ENCODE measurements at places on chromosomes 3 and 15.

GRCh38 chr3:124845406-124845805 is 41.8 kb downstream of the ITGB5 start:
- peak; percentile 90 for DNase-seq

- DNase-seq, result no peak
Measured at GRCh38 chr15:91335702-91336101, 235.6 kb downstream of the SV2B start.

DNA sequence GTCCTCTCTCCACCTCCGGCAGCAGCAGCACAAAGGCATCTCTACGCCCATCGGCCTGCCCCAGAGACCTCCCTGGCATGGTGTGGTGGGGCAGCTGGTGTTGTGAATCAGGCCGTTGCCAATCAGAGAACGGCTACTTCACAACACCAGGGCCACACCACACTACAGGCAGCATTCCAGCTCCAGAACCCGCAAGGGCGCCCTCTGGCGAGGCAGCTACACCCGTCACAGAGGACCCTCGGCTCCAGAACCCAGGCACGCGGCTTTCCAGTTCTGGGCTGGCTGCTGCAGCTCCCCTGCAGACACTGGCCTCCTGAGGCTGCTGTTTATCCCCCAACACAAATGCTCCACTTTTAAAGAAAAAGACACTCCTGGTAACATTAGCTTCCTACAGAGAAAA is 127.5 kb upstream of the TOPAZ1 start:
- DNase-seq, result no peak

DNA sequence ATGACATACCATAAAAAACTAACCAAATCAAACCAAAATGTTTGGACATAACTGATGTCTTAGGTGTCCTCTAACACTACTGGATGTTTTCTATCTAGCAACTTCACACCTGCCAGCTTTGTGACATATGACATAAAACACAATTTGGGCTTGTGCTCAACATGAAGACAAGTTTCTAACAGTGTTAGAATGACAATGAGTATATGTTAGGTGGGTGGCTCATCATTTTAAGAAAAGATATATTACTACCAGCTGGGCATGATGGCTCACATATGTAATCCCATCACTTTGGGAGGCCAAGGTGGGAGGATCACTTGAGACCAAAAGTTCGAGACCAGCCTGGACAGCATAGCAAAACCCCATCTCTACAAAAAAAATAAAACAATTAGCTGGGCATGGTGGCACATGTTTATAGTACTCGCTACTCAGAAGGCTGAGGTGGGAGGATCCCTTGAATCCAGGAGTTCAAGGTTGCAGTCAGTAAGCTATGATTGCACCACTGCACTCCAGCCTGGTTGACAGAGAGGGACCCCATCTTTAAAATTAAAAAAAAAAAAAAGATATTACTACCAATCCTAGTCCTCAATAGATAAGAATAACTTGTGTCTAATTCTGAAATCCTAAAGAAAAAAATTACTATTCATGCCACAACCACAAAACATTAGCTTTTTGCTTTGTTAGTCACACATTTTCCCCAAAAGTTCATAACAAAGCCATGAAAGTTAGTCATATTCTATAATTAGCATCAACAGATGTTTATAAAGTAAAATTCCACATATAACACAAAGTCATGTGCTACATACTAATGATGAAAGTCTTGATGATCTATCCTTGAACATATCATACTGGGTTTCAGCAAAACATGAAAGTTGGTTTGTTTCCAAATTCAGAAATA is 59.9 kb downstream of the LRRFIP2 start:
- DNase-seq, result peak; percentile 82

- DNase-seq, result no peak
Measured at GRCh38 chr3:50592568-50592967, 19.0 kb downstream of the CISH start.

DNA sequence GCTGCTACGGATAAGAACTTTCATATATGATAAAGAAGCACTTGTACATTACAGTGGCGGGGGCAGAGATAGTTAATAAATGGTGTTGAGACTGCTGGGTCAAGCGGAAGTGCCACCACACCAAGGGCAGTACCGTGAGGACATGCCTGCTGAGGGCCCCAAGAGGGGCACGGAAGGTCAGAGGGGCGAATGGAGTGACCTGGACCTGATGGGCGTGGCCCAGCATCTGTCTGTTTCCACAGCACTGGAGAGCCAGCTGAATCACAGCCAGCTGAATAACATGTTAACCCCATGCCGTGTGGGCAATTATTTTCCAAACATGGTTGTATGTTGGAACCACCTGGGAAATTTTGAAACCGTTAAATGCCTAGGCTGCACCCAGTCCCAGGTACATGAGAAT is 37.2 kb downstream of the ANKDD1A start:
- no peak for DNase-seq

GRCh38 chr3:26596335-26596734 is 26.2 kb upstream of the LRRC3B start:
- DNase-seq, result no peak

- no peak for DNase-seq
Measured at GRCh38 chr15:77839970-77840905, 207.5 kb upstream of the LINGO1 start.

- DNase-seq, result no peak
Measured at GRCh38 chr3:143826296-143826695, 22.0 kb downstream of the SLC9A9 start.

GRCh38 chr3:67901681-67902080 is 247.3 kb upstream of the SUCLG2 start:
- no peak for DNase-seq

DNA sequence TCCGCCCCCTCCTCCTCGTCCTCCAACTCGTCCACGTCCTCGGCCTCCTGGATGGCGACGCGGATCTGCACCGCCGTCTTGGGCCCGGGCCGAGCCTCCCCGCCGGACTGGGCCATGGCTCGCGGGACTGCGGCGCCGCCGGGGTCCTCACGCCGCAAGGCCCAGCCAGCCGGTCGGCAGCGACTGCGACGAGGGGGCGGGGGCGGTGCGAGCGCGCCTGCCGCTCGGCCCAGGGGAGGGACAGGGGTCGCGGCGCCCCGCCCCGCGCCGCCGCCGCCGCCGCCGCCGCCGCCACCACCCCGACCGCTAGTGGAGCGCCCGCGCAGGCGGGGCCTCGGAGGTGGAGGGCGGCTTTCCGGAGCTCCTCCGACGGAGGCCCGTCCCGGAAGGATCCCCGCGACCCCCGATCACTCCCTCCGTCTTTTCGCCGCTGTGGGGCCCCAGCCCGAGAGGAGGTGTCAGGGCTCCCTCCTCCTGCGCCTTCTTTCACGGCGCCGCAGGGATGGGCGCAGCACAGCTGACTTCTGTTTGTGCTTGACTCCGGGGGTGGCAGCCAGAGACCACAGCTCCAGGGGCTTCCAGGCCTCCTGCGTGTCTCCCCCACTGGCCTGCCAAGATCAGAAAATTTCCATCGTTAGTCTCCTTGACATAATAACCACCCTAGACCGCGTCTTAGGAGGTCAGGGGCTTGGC is at the start of gene LARP6:
TSS of gene LARP6 (minus strand) at position 185 of the 693 bp plus-strand sequence. CDS start at position 116, 69 bp downstream.
- DNase-seq, result no peak

- DNase-seq, result no peak
Measured at GRCh38 chr15:36924034-36924433, 176.3 kb downstream of the MEIS2 start.

DNA sequence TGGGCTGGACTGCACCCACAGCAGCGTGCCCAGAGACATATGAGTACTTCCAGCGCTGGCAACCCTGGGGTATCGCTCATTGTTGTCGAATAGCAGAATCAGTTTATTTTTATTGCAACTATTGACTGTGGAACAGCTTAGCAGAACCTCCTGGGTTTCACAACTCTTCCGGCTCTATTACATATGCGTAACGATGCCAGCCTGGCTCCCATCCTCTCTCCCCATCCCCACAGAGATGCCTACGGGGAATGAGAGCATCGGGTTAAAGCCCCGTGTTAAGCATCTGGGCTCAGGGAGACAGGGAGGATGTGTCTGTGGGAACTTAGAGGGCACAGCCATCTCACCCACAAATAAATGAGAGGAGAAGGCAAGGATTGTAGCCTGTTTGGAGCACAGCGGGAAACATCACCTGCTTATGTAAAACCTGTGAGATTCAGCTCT is 76.6 kb upstream of the DLG1 start:
- no peak for DNase-seq

GRCh38 chr15:88904624-88905327 is 8.4 kb downstream of the MFGE8 start:
- DNase-seq, result peak; percentile 33

GRCh38 chr15:27486051-27486450 is 515.1 kb downstream of the GABRG3 start:
- no peak for DNase-seq

GRCh38 chr3:188661806-188662205 is 507.8 kb downstream of the LPP start:
- no peak for DNase-seq

DNA sequence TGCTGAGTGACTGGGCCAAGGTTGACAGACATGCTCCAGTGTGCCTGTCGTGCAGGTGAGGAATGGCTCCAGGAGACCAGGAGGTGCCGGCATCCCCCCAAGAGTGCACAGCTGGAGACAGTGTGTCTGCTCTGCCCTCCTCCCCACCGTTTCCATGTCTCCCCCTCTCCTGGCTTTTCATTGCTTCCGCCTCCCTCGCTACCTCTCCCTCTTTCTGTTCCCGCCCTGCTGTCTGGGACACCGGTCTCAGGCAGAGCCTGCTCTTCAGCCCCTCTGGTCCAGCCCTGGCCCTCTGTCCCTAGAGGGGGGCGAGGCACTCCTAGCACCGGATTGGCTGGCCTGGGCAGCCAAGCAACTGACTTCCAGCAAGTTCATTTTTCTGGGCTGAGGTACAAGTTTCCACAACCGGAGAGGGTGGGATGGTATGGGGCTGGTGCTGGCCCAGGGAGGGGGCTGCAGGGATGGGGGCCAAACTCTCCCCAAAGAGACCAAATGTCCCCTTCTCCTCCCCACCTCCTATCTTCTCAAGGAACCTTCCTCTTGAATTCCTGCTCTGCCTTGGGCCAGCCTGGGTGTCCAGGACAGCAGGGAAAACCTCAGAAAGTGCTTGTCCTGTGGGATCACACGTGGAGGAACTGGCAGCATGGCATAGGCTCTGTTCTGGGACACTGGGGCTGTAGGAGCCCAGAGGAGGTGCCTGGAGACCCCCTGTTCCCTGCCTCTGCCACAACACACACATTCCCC is 32.6 kb downstream of the PRKCD start:
- DNase-seq, result no peak

DNA sequence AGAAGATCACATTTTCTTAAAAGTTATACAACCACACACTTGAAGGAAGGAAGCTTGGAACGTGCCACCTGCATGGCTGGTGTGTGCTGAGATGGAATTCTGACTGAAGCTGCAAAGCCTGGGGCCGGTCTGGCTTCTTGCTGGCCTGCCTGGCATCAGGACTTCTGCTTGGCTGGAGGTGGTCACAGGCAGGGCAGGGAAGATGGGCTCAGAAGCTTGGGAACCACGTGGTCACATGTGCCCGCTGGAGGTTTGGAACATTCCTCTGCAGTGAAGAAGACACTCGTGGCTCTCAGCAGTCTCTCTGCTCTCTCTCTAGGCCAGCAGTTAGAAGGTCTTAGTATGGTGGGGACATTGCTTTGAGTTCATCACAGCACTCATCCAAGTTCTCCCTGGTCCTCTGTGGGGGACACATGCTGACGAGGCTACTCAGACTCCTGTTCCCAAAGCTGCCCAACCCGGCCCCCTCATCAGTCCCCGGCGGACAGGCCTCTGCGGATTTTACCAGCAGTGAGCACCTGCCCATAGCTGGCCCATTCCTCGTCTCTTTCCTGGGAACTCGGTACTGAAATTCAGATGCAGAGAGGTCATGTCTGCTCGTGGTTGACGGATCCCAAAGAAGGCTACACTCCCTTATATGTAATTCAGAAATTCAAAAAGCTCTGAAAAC is 229.0 kb downstream of the ADAMTS17 start:
- no peak for DNase-seq

GRCh38 chr3:171249245-171249644 is 211.0 kb downstream of the TNIK start:
- DNase-seq, result no peak

GRCh38 chr3:105938101-105938500 is 69.3 kb upstream of the CBLB start:
- DNase-seq, result peak; percentile 44

DNA sequence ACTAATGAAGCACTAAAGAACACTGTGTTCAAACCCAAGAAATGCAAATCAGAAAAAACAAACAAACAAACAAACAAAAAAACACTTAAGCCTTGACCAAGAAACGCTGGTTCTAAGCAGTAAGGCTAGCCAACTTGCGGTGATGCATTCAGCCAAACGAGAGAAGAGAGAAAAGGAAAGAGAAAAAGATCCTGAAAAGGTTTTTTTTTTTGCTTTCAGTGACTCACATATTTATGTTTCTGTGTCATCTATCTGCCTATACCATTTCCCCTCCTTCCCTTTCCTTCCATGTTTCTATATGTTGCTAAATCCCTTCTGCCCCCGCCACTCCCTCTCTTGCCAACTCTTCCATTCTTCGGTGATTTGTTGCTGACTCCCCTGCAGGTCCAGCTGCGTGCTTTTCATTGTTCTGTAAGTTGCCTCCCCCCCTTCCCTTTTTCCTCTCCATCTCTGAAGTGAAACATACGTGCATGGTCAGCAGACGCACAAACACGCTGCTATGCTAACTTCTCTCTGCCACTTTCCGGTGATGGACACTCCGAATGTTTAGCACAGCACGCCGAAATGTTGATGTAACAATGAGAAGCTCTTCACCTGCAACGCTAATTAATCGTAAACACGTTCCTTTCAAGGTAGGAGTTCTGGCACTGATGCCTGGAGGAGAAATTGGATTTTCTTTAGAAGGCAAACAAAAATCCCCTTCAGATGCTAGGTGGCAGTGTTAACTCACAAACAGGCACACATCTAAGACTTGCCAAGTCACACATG is 154.4 kb downstream of the TUSC7 start:
- no peak for DNase-seq

GRCh38 chr3:53416530-53416929 is 69.2 kb upstream of the DCP1A start:
- no peak for DNase-seq

GRCh38 chr3:44045476-44046275 is 196.0 kb upstream of the TOPAZ1 start:
- no peak for DNase-seq

GRCh38 chr15:34119291-34119690 is 17.4 kb downstream of the PGBD4 start:
- peak; percentile 7 for DNase-seq

DNA sequence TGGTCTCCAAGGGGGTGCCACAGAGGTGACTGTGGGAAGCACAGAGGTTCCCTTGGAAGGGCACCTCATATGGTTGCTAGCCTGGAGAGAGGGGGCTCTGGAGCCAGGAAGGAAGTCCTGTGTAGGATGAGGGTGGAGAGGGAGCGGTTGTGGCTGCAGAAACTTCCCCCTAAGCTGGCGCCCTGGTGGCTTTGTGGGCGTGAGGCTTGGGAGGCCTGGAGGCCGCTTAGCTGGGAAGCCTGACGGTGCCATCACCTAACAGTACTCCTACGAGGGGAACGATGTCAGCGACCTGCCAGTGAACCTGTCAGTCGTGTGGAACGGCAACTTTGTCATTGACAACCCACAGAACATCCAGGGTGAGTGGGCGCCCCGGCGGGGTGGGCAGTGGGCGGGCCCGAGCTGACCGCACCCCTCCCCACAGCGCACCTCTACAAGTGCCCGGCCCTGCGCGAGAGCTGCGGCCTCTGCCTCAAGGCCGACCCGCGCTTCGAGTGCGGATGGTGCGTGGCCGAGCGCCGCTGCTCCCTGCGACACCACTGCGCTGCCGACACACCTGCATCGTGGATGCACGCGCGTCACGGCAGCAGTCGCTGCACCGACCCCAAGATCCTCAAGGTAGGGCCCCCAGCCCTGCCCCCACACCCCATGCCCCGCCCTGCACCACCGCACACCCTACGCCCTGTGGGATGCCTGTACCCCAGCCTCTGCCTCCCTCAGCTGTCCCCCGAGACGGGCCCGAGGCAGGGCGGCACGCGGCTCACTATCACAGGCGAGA is 31.0 kb downstream of the PLXNA1 start:
- no peak for DNase-seq

All from AG09309 (cell line).